ENCODE measurements at places on chromosomes 2 and 18.

DNA sequence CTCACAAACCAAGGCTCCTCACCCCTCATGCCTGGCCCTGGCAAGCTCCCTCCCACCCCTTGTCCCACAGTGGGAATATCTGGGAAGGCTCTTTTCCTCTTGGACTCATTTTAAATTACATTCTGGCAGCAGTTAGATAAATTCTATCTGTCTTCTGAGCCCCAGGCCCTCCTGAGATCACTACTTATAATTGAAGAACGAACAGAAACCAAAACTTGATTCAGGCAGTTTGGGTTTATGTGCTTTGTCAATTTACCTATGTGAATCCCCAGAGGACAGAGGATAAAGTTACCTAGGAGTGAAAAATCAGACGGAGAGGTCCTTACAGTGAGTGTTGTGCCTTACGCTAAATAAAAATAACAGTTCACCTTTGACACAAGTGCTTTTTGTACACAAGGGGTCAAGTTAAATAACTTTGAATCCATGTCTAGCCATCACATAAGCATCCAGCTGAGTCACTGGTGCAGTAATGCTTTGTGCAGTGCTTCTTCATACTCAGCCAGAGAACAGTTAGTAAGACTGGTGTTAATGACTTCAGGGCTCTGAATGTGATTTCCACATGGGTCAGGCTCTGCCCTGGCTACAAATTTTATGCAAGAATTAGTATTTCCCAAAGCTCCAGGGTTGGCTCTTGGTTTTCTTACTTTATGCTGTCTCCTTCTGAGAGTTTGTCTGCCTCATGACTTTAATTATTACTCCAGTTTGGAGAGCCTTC is 329.3 kb downstream of the INSIG2 start:
- DNase-seq, result peak; percentile 9

- no peak for DNase-seq
Observed at GRCh38 chr18:3540805-3541548, 91.0 kb downstream of the TGIF1 start.

- DNase-seq, result no peak
Observed at GRCh38 chr2:203690441-203691047, 15.9 kb upstream of the CD28 start.

DNA sequence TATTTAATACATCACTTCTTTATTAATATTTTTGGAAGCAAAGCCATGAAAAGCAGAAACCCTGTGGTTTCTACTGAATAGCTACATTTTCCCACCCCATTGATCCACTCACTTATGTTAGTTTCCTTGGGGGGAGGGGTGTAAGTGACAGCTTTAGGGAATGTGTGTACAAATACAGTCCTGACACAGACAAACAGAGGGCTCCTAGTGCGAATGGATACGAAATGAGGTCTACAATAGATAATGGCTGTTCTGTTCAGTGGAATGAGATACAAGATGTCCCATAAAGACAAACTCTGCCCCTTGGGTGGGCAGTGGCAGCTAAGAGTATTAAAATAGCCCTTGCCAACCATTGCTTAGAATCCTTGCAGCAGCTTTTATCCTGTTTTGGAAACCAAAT is 312.9 kb downstream of the NCKAP5 start:
- DNase-seq, result no peak

- no peak for DNase-seq
Observed at GRCh38 chr2:114219456-114219855, 223.0 kb upstream of the DPP10 start.

- DNase-seq, result no peak
Observed at GRCh38 chr2:191714925-191715324, 37.0 kb downstream of the NABP1 start.

GRCh38 chr2:50614056-50614455 is 417.9 kb downstream of the NRXN1 start:
- peak; percentile 12 for DNase-seq
